Dermis lymphatic vessel endothelial cell (primary cell): ENCODE measurements at places on chromosomes 11 and 22. TPM values are rescaled to one million over a fixed set of nuclear protein-coding genes. Genes with fewer than 3 reads are reported as not detected.

SYT9 gene
- 0.17 and 0.33 TPM in 2 replicates for total RNA-seq

TIGD3 gene
- 0.09 and 0.22 TPM in 2 replicates for total RNA-seq

TMPRSS13 gene
- not detected in 2 replicates for total RNA-seq

OR51E2 gene
- total RNA-seq: not detected in 2 replicates

ISX gene
- not detected in 2 replicates for total RNA-seq

OR51E1 gene
- not detected in 2 replicates for total RNA-seq

CCDC179 gene
- not detected in 2 replicates for total RNA-seq

SCGB2A2 gene
- not detected in 2 replicates for total RNA-seq

TPBGL gene
- not detected in 2 replicates for total RNA-seq

LARGE2 gene
- not detected in 2 replicates for total RNA-seq

KCTD14 gene
- total RNA-seq: 0.09 and 0.11 TPM in 2 replicates

KCNA4 gene
- not detected in 2 replicates for total RNA-seq

GLYATL2 gene
- under 0.01 and 0.09 TPM in 2 replicates for total RNA-seq

PRR5 gene
- total RNA-seq: 10.8 and 11.9 TPM in 2 replicates

TRPC6 gene
- 10.3 and 44.4 TPM in 2 replicates for total RNA-seq

SYT13 gene
- 0.11 TPM in 1 of 2 replicates, not detected in the other for total RNA-seq

FIBIN gene
- total RNA-seq: under 0.01 TPM in 1 of 2 replicates, not detected in the other

OPCML gene
- total RNA-seq: under 0.01 TPM in 1 of 2 replicates, not detected in the other

BTBD18 gene
- total RNA-seq: not detected in 2 replicates
